ENCODE measurements at places on chromosomes 1 and 21.

DNA sequence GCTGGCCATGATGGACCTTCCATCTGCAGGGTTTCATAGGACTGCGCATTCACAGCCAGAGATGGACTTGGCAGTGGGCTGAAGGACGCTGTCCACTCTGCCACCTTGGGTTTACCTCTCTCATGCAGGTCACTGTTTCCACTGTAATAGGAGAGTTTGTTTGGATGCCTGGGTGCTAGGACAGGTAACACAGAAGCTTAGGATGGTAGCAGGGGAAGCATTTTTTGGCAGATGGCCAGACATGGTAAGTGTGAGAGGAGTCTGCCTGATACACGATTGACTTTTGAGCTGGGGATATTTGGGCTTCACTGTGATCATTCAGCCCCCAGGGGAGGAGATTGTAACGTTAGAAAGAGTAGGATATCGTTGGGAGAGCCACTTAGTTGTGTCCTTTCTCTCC, 11.8 kb downstream of the PSEN2 start:
- peak; percentile 18 for DNase-seq

DNA sequence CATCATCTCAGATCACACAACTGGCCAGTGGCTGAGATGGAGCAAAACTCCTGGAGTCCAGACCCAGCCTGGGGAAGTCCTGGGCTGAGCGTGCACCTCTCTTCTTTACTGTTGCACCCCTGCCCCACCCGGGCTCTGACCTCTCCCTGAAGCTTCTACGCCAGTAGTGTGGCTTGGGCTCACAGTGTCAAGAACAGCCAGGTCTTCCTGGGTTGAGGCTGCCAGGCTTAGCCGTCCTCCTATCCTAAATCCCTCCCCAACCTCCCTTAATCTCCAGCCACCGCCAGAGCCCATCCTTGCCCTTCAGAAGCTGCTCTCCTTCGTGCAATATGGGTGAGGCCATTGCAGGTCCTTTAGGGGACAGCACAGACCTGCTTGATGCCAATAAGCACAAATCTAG, 399.2 kb upstream of the VAMP3 start:
- no peak for DNase-seq

DNA sequence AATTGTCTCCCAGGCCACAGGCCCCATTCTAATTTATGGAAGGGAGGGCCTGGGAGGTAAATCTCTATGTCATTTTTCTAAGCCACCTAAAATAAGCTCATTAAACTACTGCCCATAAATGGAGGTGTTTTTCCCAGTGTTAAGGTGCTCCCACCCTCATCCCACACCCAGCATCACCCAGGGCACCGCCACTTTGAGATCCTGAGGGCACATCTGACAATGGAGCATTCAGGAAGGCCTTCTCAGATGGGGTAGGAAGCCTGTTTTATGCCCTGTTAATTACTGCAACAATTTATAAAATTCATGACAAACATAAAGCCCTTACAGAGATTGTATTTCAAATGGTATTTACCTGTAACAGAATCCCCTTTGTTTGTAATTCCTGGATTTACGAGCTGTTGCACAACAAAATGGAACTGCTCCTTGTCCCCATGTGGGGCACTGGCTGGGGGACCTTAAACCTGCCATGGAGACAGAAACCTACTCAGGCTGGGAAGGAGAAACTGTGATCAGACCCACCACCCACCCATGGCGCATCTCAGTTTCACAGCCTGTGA, 319.5 kb upstream of the USP24 start:
- no peak for DNase-seq

GRCh38 chr1:221023482-221023881, 144.2 kb downstream of the HLX start:
- no peak for DNase-seq

DNA sequence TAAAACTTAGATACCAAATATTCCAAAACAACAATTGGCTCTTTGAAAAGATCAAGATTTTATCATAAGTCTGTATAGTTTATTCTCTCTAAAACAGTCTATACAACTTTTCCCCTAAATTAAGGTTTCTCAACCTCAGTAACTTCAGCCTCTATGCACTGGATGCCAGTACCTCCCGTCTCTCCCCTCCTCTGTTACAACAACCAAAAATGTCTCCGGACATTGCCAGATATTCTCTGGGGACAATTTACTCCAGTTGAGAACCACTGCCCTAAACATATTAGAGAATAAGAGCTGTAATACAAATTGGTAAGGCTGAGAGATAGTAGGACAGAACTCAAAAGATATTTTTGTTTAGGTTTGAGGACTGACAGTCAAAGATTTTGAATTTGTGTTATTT, 71.6 kb downstream of the TMEM200B start:
- DNase-seq, result no peak

DNA sequence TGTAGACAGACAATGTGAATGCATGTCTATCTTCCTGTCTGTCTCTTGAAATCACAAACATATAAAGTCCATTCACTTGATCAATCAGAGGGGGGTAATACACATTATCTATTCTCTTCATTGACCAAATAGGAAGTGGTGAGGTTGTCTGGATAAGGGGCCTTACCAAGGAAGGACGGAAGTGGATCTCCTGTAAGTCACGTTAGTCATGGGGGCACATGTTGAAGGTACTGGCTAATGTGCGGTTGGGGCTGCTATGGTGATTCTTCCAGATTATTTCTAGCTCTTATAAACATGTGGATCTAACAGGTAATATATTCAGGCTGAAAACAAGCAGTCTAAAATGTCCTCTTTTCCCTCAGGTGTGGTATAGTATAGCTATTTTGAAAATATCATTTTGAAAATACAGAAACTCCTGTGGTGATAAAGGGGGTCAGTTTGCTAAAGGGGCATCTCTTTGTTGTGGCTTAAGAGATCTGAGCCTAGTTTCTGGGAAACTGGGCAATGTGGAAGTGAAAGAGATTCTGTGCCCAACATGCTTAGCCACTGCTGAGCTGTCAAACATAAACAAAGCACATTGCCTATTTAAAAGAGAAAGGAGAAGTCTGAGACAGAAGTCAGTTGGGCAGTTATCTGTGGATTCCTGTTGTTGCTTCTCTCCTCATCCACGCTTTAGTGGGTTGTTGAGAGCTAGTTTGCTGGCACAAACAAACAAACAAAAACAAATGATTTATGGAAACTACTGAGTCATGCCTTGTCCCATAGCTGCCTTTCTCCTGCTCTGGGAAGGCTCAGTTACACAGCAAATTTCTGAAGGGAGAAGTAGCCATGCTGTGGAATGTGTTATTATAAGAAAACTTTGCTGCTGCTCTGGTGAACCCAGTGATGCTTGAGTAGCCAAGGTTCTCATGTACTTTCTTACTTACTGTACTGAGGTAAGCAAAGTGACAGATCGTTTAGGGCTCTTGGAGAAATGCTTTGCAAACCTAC, 166.9 kb downstream of the HLX start:
- DNase-seq, result no peak

DNA sequence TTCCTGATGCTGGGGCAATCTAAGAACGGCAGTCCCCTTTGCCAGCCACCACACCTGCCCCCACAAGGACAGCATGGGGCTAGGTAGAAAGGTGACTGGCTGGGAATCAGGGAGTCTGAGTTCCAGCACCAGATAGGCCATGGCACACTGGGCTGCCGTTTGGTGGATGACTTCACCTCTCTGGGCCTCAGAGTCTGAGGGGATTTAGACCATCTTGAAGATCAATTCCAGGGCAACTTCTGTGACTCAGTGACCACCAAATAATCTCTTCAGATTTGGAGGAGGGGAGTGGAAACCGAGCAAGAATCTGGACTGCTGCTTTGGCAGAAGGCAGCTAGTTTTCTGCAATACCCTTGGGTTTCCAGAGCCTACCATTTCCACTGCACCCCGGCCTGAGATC, 92.1 kb upstream of the EDN2 start:
- DNase-seq, result no peak

- DNase-seq, result no peak
These were observed 290.4 kb upstream of the PLXNA2 start for GRCh38 chr1:208534599-208534897.

DNA sequence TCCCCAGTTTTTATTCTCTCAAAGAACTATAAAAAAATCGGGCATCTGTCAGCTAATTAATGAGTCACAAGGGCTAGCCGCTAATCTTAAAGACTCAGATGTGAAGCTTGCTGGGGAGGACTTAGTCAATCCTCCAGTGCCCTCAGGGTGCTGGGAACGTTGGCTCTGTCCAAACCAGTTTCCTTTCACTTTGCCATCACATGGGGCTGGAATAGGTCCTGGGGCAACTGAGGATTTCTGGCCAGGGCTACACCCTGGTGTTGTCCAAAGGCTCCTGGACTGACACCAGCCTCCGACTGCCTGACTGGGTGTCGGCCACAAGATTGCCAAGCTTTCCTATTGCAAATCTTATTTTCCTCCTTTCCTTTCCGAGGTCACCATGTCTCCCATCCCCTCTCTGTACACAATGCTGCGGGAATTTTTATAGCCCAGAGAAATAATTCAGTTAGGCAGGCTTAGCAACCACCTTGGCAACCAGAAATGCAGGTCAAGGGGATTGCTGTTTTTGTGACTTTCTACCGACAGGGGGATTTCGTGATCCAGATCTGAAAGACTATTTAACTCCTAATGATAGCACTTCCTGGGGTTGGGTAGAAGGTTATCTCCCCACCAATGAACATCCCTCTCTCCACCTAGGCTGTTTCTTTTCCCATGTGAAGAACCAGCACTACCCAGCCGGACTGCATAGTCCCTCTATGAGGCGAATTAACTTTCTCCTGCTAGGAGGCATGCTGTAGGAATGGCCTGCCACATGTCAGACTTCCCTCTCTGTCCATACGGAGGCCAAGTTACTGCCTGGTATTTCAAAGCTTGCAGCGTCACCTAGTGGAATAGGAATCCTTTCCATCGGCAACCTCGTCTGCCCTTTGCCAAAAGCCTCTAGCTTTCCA, 29.9 kb upstream of the CTBS start:
- DNase-seq, result no peak

- DNase-seq, result no peak
These were observed 11.6 kb downstream of the DPYD start for GRCh38 chr1:97909266-97909665.

DNA sequence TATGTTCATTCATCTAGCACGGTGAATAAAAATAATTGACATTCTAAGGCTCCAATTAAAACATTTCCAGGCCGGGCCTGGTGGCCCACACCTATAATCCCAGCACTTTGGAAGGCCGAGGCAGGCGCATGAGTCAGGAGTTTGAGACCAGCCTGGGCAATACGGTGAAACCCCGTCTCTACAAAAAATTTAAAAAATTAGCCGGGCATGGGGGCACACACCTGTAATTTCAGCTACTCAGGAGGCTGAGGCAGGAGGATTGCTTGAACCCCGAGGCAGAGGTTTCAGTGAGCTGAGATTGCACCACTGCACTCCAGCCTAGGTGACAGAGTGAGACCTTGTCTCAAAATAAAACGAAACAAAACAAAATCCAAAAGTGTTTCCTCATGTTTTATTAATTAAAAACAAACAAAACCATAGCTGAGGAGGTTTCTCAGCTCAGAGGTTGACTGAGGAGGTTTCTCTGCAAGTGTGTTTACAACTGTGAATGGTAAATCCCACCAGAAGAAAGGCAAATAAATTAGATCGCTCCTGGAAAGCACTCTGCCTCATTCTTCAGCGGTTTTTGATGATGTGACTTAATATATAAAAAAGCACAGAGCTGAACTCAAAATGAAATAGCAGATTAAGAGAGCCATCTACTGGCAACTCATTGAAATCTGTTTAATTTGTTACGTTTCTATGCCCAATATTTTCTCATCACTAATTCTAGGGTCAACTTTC, 37.7 kb upstream of the ATG4C start:
- peak; percentile 30 for DNase-seq

GRCh38 chr1:115476616-115477015, 138.6 kb upstream of the NGF start:
- no peak for DNase-seq

GRCh38 chr1:204130981-204131892, 20.6 kb downstream of the ETNK2 start:
- DNase-seq, result no peak

GRCh38 chr1:36350659-36351226, 27.3 kb upstream of the EVA1B start:
- DNase-seq, result peak; percentile 55

DNA sequence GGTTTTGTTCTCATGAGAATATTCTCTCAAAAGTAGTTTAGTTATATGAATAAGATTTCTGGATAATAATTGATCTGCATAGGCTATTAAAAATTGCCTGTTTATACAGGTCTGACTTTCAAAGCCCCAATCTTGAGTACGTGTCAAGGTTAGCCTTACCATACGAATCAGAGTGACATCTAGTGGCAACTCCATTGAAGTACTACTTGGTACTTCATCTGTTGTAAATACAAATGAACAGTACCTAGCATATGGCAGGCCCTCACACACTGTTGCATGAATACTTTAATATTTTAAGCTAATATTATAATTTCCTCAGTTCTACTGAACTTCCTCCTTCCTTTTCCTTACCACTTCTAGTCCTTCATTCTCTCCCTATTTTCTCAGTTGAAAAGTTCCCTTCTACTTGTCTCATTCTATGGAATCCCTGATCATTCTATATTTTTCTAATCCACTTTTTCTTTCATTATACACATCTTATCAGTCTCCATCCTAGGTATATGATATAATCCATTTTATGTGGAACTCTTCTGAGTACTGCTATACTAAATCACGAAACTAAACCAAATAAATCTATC, 101.2 kb downstream of the AKT3 start:
- peak; percentile 73 for DNase-seq

- DNase-seq, result peak; percentile 47
These were observed 41.7 kb downstream of the ITPKB start for GRCh38 chr1:226697151-226697928.

DNA sequence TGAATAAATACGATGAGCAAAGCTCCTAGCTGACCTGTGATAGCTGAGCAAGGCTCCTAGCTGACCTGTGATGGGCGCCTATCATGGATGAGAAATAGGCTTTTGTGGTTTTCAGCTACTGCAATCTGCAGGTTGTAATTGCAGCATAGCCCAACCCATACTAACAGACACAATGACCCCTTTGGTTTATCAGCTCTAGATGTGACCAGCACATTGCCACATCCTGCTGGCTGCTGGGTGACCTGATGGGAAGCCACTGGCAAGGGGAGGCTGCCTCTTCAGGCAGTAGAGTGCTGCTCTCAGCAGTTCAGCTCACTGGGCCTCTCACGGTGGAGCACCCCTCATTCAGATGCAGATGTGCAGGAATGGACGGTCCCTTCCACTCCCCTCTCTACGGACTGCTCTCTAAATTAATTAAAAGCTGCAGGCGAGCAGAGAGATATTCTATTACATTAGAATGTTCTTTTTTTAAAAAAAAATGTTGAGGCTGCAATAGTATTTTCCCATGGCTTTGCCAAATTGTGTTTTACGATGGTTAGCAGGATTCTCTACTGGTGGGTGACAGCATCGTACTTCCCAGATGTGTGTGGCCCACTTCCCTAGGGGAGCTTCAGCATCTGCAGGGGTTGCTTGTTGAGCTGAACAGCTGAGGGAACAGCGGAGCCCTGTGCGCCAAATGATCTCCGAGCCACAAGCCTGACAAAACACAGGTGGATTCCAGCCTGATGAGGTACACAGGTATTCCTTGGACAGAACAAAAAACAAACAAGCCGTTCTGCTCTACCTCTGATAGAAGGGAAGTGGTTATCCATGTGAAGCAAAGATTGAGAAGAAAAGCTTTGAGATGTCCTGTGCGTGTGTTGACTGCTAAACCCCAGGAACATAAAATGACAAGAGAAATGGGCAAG, 65.0 kb downstream of the SYT6 start:
- DNase-seq, result no peak

GRCh38 chr1:222136869-222137268, 395.0 kb upstream of the DUSP10 start:
- DNase-seq, result no peak

- no peak for DNase-seq
These were observed 60.8 kb upstream of the KCNJ15 start for GRCh38 chr21:38196036-38196435.
